H9 (cell line): ENCODE measurements at places on chromosomes 7 and 10. TPM values are rescaled to one million over a fixed set of nuclear protein-coding genes. Genes with fewer than 3 reads are reported as not detected.

Gene CALHM3
- not detected in 2 replicates for total RNA-seq

DNA sequence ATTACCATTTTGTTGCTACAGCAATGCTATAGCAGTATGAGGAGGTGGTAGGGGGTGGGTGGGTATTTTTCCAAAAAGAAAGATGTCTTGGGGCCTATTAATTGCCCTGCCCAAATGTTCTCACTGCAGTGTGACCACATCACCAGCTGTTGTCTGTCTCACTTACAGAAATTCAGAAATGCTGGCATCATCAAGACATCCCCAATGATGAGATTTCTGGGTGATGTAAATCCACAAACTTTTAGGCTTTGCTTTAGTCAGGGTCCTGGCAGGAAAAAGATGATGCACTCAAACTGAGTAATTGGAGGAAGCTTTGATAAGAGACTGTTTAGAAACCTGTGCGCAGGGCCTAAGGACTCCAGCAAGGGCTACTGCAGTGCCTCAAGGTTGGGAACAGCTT, 56.2 kb upstream of the OPN4 start:
- H3K4me1 ChIP-seq, result peaks cover 7% of the 10 kb centered on the region; the same call in 1 of the 2 replicates
- H3K4me3 ChIP-seq, result no peak overlapping the region
- no peak for DNase-seq
- no peaks in the 10 kb centered on the region for H3K27me3 ChIP-seq
- H3K36me3 ChIP-seq, result no peaks in the 10 kb centered on the region

- H3K27me3 ChIP-seq, result no peaks in the 10 kb centered on the region; the same call in 1 of the 2 replicates
- no peaks in the 10 kb centered on the region for H3K4me1 ChIP-seq
- peak; percentile 69 for DNase-seq
- H3K36me3 ChIP-seq, result peaks cover 4% of the 10 kb centered on the region; the same call in 1 of the 2 replicates
- H3K27ac ChIP-seq, result no peak overlapping the region
Measured at GRCh38 chr7:20330928-20331909, 519 bp downstream of the ITGB8 start.

- no peaks in the 10 kb centered on the region for H3K27me3 ChIP-seq
- H3K4me1 ChIP-seq, result no peaks in the 10 kb centered on the region
- peaks cover 8% of the 10 kb centered on the region; the same call in 1 of the 2 replicates for H3K36me3 ChIP-seq
- no peak overlapping the region for H3K27ac ChIP-seq
- DNase-seq, result peak; percentile 42
Measured at GRCh38 chr10:78381107-78381506, 347.4 kb downstream of the RPS24 start.

- H3K4me1 ChIP-seq, result no peaks in the 10 kb centered on the region
- H3K27me3 ChIP-seq, result no peaks in the 10 kb centered on the region
- no peak overlapping the region for H3K4me3 ChIP-seq
- H3K27ac ChIP-seq, result no peak overlapping the region
- H3K36me3 ChIP-seq, result peaks cover 4% of the 10 kb centered on the region; the same call in 1 of the 2 replicates
Measured at GRCh38 chr7:139571190-139571589, 47.7 kb downstream of the CLEC2L start.
